ENCODE measurements at places on chromosomes 4 and X.

DNA sequence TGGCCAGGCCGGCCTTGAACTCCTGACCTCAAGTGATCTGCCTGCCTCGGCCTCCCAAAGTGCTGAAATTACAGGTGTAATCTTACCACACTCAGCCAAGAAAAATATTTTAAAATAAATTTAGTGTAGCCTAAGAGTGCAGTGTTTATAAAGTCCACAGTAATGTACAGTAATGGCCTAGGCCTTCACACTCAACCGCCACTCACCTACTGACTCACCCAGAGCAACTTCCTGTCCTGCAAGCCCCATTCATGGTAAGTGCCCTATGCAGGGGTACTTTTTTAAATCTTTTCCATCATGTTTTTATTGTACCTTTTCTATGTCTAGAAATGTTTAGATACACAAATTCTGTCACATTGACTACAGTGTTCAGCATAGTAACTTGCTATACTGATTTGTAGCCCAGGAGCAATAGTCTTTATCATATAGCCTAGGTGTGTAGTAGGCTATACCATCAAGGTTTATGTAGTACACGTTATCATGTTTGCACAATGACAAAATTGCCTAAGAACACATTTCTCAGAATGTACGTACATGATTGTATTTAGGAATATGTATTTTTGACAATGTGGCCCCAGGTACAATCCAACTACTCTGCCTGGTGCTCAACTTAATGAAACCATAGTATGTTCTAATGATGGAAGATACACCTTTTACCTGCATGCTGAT, 455.2 kb downstream of the PCDH7 start:
- DNase-seq, result no peak

DNA sequence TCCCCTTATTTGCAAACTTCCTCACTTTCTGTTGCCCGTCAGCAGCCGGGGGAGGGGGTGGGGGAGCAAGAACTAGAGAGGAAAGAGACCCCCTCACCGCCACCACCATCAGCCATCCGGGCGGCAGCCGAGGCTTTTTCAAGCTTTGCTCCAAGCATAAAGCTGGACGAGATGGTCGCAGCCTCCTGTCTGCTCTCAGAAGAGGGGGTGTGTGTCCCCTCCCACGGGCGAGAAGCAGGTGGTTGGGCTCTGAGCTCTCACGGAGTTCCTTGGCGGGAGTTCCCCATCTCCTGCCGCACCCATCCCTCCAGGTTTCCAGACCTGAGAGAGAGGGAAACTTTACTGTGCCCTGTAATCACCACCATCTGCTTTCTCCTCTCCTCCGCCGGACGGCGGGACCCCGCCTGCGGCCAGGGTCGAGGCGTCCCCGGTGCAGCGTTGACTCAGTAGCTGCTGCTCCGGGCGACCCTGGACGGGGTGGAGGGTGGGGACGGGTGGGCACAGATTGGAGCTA, 4.7 kb upstream of the ARX start:
- no peak for DNase-seq

- DNase-seq, result no peak
These were observed 452 bp upstream of the RAI2 start for GRCh38 chrX:17861489-17862011.

DNA sequence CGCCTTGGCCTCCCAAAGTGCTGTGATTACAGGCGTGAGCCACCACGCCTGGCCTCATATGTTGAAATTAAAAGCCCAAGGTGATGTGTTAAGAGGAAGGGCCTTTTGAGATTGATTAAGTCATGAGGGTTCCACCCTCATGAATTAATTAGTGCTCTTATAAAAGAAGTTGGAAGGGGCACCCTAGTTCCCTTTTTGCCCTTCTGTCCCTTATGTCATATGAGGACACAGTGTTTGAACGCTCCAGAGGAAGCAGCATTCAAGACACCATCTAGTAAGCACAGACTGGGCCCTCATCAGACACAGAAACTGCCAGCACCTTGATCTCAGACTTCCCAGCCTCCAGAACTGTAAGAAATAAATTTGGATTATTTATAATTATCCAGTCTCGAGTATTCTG, 5.1 kb upstream of the APLN start:
- DNase-seq, result no peak

GRCh38 chrX:53239474-53239873, 14.5 kb upstream of the KDM5C start:
- peak; percentile 10 for DNase-seq

- no peak for DNase-seq
These were observed 28.1 kb downstream of the SPANXC start for GRCh38 chrX:141214196-141214595.

GRCh38 chr4:122765692-122766352, 33.3 kb downstream of the BBS12 start:
- no peak for DNase-seq

- DNase-seq, result no peak
These were observed 225.4 kb upstream of the AGA start for GRCh38 chr4:177667687-177668086.

- DNase-seq, result no peak
These were observed 127.3 kb downstream of the CBR4 start for GRCh38 chr4:168882650-168883233.

DNA sequence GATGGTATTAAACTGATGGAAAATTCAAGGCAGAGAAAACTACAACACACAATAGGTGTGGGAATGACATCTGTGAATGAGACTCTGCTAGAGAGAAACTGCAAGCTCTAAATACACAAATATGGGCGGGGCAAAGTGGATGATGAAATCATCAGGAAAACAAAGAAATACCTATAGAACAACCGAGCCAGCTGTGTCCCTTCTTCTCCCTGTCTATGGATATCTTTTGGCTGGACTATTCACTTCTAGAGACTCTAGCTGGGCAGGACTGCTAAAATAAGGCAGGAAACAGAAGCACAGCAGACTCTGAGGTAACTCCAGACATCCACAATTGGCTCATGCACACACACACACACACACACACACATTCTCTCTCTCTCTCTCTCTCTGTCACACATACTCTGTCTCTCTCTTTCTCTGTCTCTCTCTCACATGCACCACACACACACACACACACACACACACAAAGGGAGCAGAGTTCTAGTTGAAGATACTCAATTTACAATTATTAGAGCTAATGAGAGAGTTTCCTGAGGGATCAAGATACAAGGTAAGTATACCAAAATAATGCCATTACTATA, 27.2 kb upstream of the EDNRA start:
- no peak for DNase-seq

- no peak for DNase-seq
These were observed 544.7 kb downstream of the SPRY1 start for GRCh38 chr4:123941306-123941705.

DNA sequence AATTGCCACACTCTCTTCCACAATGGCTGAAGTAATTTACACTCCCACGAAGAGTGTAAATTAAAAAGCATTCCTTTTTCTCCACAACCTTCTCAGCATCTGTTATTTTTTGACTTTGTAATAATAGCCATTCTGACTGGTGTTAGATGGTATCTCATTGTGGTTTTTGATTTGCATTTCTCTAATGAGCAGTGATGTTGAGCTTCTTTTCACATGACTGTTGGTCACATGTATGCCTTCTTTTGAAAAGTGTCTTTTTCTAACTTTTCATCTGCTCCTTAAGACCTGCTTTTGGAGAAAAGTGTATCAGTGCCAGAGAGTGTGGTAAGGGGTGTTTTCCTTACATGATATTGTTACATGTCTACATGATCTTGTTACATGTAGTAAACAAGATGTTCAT, 25.7 kb downstream of the GUCY1A1 start:
- no peak for DNase-seq

GRCh38 chr4:40626183-40626990, 3.3 kb downstream of the RBM47 start:
- DNase-seq, result no peak

DNA sequence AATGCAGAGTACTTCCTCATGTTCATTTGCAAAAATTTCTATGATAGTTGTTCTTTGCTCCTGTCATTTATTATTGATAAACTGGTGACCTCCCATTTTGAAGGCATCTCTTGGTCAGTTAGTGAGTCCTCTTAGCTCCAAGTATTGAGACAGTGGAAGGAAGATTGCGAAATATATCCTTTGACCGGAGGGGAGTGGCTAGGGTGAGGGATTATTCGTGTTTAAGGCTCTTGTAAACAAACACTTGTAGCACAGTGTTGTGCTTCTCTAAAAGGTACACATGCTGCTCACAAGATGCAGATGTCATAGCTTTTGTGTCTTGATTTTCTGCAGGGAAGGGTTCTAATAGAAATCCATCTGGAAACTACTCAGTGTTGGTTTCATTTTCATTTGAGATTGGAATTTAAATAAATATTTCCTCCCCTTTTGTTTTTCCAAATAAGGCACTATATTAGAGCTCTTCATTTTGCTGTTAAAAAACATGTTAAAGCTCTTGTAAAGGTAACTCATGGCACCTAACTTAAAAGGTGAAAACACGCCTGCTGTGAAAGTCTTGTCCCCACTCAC, 21.8 kb downstream of the TXLNG start:
- no peak for DNase-seq

DNA sequence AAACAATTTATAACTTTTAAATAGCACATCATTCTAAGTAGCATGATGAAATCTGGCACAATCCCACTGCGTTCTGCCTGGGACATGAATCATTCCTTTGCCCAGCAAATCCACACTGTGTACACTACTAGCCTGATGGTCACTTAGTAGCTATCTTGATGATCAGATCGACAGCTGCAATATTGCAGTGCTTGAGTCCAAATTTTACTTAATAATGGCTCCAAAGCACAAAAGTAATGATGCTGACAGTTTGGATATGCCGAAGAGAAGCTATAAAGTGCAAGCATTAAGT, 86.6 kb upstream of the NPNT start:
- DNase-seq, result no peak

DNA sequence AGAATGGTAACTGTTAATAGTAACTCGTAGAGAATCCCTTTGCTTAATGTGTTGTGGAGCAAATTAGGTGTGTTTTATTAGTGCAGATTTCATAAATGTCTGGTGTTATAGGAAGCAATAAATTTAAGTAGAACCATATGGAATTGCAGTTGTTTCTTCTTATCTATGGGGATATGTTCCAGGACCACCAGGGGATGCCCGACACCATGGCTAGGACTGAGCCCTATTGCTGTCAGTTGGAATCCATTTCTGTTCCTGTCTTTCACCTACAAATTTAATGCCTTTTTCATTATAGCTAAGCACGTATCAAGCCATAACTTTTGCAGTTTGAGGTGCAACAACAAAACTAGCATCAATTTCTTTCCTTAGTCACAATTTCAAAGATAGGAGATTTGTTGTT, 72.5 kb downstream of the DDIT4L start:
- no peak for DNase-seq

GRCh38 chr4:89114100-89114499, 2.8 kb downstream of the TIGD2 start:
- DNase-seq, result no peak

DNA sequence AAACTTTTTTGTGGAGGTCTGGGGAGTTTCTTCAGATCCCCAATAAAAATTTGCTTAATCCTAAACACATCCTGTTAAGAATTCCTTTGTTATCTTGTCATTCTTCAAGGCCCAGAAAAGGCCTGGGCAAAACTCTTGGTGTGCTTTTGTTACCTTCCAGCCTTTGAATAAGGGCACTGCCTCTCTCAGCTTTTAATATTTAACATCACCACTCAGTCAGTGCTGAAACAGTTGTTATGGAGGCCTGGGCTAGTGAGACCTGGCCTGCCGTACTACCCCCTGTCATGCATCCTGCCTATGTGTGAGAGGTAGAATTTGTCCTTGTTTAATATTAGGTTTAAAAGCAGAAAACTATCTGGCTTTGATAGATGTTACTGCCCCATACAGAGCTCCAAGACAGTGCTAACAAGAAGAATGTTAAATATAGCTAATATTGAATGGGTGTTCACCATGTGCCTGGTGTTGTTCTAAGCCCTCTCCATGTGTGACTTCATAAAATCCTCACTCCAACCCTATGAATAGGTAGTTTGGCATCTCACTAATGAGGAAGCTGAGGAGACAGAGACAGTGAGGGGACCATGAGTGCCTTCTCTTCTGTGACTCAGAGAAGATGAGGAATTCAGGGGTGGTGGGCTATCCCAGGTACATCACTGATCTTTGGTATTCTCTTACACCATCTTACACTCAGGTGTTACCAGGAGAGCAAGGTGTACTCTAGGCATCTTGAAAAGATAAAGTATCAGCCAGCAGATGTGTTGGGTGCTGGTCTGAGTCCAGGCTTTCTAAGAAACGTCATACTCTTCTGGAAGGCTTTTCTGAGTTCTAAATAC, 6.2 kb downstream of the PPP1R2C start:
- no peak for DNase-seq

GRCh38 chr4:23697001-23697528, 192.8 kb downstream of the PPARGC1A start:
- DNase-seq, result no peak

DNA sequence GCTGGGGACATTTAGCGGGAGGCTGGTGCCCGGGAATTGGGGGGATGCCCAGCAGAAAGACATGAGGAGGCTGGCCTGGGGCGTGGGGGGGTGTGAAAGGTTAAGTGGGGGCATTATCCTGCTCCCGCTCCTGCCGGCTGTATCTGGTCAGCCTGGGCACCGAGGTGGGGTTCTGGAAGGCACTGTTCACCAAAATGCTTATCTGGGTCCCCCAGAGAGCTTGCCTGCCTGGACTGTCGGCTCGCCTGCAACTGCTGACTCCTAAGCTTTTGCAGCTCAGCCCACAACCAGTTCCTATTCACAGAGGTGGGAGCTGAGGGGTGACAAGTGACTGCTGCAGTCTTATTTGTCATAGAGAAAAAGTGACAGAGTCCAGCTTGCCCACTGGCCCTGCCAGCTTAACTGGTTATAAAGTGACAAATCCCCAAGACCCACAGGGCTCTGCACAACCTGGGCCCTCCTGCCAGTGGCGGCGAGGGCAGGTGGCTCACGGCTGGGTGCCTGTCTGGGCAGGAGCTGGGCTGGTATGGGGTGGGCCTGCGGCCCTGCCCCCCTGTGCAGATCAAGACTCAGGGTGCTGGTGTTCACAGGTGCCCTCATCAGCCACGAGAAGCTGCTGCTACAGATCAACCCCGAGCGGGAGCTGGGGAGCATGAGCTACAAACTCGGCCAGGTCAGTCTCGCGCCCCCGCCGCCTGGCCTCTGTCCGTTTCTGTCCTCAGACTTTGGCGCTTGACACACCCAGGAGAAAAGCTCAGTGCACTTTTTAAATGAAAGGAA, 23.7 kb upstream of the MSANTD1 start:
- no peak for DNase-seq

DNA sequence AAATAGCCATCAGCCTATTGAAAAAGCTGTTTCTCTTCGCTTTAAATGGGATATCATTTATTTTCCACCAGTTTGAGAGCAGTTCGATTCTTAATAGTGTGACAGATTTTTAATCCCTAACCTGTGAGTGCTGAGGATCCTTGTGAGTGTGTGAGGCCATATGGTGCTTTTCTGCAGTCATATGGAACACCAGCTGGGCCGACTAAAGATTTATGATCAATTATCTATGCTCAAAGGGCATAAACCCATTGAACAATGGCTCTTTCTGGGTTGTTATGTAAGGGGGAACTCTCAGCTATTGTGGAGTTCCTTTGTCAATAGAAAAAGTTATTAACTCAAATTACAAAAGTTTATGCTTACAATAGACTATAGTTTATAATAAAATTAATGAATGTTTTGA, 1003.6 kb downstream of the FAT4 start:
- no peak for DNase-seq

GRCh38 chrX:56813318-56813837, 84.3 kb downstream of the NBDY start:
- DNase-seq, result peak; percentile 62

GRCh38 chr4:36775544-36775943, 469.0 kb upstream of the NWD2 start:
- no peak for DNase-seq

- DNase-seq, result no peak
These were observed 20.4 kb upstream of the NPY2R start for GRCh38 chr4:155187989-155188388.

- DNase-seq, result no peak
These were observed 658.5 kb downstream of the DACH2 start for GRCh38 chrX:86806786-86807185.

GRCh38 chrX:22037225-22037624, 5.1 kb downstream of the PHEX start:
- no peak for DNase-seq
